ENCODE measurements at places on chromosomes 3 and 15.

DNA sequence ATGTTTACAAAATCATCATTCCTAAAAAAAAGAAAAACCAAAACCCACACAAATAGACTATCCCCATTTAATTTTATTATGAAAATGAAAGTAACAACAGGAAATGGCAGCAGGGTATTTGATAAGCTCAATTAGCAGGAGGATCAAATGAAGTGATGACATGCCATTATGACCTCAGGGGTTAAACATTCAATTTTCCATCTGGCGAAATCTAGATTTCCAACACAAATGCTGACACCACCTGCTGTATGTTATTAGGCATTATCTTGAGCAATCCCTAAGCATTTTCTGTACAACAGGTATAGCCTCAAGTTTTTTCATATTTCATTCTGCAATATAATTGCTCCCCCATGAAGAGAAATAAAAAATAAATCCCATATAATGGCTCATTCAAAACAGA, 57.1 kb downstream of the SHQ1 start:
- no peak for DNase-seq

GRCh38 chr3:138408751-138409570, 25.5 kb upstream of the ESYT3 start:
- no peak for DNase-seq

- no peak for DNase-seq
Observed at GRCh38 chr15:33068007-33068481, 126.5 kb downstream of the FMN1 start.

DNA sequence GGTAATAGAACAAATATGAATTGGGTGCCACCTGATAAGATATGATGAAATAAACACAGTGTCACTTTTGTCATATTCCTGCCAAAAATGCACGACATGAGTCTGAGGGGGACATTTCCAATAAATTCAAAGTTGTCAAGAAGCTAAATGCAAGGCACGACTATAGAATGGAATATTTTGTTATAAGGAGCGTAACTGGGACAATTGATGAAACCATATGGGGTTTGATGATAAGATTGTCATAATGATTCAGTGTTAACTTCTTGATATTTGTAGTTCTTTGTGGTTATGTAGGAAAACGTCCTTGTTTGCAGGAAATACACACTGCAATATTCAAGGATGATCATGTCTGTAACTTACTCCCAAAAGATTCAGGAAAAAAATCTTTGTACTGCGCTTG, 163.3 kb downstream of the MEX3B start:
- no peak for DNase-seq

DNA sequence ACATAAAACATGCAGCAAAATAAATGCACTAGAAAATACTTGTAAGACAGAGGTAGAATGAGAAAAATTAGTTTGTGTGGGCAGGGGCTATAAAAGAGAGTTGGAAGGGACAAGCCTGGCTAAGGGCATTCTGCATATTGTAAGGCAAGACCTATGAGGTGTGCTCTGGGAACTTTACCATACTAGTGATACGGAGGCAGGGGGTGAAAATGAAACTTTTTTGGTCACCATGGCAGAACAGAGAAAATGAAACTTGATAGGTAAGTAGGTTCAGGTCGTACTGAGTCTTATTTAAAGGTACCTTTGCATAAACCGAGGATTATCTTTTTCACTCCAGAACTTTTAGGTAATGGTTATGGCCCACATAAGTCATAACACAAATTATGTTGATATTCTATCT, 74.7 kb upstream of the ACKR4 start:
- no peak for DNase-seq

GRCh38 chr15:70754862-70755261, 8.5 kb downstream of the UACA start:
- no peak for DNase-seq

- no peak for DNase-seq
Observed at GRCh38 chr15:101625184-101625583, 27.0 kb downstream of the TM2D3 start.

- DNase-seq, result no peak
Observed at GRCh38 chr15:74330861-74331408, 36.5 kb downstream of the CYP11A1 start.

DNA sequence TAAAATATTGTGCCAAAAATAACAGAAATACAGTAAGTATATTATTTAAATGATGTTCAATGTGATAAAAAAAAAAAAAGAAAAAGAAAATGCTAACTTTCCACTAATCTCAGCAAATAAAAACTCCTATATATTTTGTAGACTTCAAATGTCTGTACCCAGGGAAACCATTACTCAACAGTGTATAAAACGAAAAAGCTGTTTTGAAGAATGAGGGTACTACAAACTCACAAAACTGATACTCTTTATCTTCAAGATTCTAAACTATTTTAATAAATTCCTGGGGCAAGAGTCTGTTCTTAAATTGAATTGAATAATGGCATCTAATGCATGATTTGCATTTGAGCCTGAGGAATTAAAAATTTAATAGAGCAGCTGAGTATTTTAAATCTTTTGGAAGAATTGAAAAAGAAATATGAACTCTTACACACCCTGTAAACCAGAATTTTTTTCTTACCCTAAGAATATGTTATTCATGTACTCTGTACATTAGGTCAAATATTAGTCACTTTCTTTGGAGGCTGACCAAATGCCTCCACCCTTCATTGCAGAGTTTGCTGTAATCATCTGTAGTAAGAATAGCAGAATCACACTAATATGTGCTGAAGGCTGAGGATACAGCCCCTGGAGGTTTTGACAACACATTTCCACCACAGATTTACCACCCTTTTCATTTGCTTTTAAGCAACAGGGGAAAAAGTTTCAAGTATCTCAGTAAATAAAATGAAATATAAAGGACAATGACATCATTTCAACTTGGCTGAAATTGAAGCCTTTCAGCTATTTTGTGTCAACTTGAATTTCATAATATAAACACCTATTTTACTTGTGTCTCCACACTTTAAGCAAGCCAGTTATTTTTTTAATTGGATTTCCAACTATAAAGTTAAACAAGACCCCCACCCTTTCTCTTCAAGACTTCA, 79.7 kb downstream of the FBN1 start:
- peak; percentile 65 for DNase-seq

- DNase-seq, result no peak
Observed at GRCh38 chr3:171745577-171746319, 64.5 kb downstream of the PLD1 start.

DNA sequence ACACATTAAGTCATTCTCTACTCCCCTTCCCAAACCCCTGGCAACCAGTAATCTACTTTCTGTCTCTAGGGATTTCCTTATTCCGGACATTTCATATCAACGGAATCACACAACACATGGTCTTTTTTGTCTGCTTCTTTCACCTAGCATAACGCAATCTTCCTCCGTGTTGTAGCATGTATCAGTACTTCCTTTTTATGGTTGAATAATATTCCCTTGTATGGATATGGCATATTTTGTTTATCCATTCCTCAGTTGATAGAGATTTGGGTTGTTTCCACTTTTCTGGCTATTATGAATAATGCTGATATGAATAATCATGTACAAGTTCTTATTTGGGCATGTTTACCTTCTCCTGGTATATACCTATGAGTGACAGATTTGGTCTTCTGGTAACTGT, 63.1 kb downstream of the TRANK1 start:
- no peak for DNase-seq

DNA sequence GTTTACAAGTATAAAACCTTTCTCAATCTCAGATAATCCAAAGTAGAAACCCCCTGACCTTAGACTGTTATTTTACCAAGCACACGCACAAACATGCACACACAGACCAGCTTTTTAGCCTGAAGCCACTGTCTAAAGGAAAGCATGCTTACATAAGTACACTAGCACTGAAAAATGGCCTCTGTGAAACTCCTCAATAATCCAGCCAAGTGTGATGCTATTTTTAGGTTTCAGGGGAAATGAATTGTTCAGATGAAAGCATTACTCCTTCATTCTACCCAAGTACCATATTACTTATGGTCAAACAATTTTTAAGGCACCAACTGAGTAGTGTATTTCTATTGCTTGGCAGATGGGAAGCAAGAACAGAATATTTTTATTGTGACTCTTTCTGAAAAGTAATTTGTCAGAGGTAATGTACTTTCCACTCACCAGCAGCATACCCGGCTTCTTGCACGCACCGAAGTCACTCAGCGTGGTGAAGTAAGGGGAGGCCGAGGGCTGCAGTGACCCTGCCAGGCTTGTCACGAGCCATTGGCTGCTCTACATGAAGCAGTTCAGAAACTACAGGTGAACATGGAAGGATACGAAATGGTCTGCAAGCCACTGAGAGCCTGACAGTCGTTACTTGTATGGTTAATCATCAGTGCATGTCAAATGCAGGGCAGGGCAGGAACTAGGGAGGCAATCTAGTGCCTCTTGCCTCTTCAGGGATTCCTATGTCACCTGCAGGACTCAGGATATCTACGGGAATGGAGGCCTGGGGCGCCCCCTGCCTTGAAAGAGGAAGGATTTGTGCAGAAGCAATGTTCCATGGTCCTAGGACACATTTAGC, 106.7 kb downstream of the GABRB3 start:
- DNase-seq, result no peak

DNA sequence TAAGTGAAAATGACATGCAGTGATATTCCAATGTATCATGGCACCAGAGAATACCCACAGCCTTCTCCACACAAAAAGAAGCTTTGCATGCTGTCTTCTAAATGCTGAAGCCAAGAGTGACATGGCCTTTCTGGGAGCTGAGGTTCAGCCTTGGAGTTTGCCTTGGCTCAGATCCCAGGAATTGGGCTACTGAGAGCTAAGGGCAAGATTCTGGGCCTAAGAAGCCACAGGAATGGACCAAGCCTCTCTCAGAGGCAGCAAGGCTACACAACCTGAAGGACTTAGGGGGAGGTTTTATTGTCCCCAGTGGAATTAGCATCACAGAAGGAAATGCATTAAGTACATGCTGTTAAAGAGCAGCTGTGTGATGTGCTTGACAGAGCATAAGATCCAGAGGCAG, 1078.5 kb downstream of the TUSC7 start:
- peak; percentile 51 for DNase-seq

DNA sequence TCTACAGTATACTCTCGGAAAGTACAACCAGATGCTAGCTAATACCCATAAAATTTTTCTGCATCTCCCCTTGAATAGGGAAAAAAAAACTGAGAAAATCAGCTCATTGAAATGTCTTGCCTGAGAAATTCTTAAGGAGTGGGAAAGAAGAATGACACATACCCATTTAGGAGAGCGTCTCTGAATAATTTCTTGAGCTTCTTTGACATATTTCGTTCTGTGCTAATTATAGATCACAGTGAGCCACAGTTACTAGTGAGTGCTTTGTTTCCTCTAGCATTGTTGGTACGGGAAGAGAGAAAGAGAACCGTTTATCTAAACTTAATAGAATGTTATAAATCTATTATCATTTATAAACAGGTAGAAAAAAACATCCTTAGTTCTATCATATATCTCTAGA, 588.4 kb downstream of the UNC13C start:
- no peak for DNase-seq

GRCh38 chr3:22960105-22960984, 242.8 kb upstream of the UBE2E2 start:
- DNase-seq, result no peak

GRCh38 chr15:41331833-41332193, 578 bp downstream of the OIP5 start:
- peak; percentile 5 for DNase-seq

Measured in AG09319 (cell line).